ENCODE measurements at places on chromosomes 11 and 22.

DNA sequence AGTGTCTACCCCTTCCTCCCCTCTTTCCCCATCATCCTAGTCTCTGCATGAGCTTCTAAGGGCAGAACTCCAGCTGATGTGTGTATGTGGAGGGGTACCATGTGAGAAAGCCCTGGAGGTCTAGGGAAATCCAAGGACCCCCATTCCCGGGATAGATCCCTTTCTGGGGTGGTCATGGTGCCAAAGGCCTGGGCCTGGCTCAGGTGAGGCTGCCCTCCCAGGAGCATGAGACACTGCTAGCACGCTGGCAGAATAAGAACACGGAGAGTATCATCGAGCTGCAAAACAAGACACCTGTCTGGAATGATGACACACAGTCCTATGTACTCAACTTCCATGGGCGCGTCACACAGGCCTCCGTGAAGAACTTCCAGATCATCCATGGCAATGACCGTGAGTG lies 19.6 kb downstream of the TUB start:
- no peak for DNase-seq

DNA sequence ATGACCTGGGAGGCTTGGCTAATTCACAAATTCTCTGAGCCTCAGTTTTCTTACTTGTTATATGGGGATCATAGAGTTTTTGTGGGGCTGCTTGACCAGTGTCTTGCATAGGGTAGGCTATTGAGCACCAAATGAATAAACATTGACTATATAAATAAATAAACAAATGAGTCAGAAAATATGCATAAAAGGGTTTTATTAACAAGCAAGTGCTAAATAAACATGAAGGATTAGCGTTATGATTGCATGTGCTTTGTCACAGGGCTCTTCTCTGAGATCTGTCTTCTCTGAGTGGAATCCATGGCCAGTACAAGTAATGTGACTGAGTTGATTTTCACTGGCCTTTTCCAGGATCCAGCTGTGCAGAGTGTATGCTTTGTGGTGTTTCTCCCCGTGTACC lies at the start of gene OR4B1:
Gene OR4B1, plus strand, starts transcription at position 301 of the 400 bp plus-strand sequence. Its CDS starts 0 bp downstream, at position 301.
- no peak for DNase-seq

- no peak for DNase-seq
Observed at GRCh38 chr11:125941619-125942611, 3.9 kb upstream of the VSIG10L2 start.

DNA sequence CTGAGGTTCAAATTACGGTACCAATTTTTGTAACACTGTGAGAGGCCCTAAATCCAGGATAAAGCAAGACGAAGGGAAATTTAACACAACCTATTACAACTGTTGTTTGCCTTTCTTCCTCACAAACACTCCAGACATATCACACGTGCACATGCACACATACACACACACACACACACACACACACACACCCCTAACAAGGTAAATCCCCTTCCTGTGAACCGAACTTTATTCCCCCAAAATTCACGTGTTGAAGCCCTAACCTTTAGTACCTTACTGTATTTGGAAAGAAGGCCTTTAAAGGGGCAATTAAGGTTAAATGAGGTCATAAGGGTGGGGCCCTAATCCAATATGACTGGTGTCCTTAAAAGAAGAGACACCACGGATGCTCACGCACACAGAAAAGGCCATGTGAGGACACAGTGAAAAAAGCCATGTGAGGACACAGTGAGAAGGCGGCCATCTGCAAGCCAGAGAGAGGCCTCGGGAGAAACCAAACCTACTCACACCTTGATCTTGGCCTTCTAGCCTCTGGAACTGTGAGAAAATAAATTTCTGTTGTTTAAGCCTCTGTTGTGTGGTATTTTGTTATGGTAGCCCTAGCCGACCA lies 1.8 kb downstream of the SERGEF start:
- DNase-seq, result no peak

- peak; percentile 94 for DNase-seq
Observed at GRCh38 chr22:42581762-42582716, 28.3 kb downstream of the SERHL2 start.

DNA sequence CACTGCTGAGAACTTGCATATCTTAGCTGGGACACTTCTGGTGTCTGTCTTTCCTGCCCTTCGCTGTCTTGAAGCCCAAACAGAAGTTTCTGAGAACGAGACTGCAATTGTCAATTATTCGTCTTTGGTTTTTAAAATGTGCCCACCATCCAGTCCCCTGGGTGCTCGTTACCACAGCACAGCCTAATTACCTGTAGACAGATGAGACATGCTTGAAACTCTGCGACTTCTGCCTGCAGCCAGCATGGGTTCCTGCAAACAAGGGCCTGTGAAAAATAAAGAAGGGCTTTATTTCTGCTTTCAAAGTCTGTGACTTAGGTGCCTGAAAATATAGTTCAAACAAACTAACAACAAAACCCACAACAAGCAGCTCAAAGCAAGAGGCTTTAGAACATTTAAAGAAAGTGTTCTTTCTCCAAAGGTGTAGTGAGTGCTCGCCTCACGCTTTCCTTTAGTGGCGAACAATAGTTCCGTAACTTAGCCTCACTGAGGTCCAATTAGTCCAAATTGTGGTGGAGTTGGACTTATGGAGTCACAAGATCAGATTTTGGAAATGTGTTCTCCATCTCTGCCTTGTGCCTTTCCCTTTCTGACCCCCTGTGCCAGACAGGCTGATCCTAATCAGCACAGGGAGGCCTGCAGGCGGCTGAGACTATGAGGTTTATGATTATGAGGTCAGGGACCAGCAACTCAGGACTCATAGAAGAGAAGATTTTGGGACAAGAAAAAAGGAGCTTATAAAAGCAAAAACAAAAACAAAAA lies 20.4 kb upstream of the GRAMD1B start:
- no peak for DNase-seq

DNA sequence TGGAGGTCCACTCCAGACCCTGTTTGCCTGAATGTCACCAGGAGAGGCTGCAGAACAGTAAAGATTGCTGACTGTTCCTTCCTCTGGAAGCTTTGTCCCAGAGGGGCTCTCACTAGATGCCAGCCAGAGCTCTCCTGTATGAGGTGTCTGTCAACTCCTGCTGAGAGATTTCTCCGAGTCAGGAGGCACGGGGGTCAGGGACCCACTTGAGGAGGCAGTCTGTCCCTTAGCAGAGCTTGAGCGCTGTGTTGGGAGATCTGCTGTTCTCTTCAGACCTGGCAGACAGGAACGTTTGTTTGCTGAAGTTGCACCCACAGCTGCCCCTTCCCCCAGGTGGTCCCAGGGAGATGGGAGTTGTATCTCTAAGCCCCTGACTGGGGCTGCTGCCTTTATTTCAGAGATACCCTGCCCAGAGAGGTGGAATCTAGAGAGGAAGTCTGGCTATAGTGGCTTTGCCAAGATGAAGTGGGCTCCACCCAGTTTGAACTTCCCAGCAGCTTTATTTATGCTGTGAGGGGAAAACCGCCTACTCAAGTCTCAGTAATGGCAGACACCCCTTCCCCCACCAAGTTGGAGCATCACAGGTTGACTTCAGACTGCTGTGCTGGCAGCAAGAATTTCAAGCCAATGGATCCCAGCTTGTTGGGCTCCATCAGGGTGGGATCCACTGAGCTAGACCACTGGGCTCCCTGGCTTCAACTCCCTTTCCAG lies 99.4 kb downstream of the PDE3B start:
- peak; percentile 49 for DNase-seq

GRCh38 chr11:69243496-69244200 lies 50.3 kb upstream of the MYEOV start:
- no peak for DNase-seq

DNA sequence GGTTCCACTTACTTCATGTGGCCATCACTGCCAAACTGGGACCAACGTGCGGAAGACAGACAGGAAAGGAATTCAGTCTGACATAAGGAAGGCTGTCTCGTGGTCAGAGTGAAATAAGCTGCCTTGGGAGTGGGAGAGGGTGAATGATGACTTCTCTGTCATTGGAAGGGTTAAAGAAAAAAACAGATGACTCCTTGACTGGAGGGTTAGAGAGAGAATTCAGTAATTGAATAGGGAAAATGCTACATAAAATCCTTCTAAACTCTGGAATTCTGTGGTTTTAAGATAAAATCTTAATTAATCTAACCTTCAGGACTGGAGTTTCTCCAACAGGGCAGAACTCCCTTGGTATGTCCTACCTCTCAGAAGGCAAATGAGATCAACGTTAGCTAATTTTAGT lies 33.8 kb downstream of the RAB30 start:
- DNase-seq, result no peak

- DNase-seq, result peak; percentile 69
Observed at GRCh38 chr22:48825802-48826520, 1001.7 kb downstream of the BRD1 start.

DNA sequence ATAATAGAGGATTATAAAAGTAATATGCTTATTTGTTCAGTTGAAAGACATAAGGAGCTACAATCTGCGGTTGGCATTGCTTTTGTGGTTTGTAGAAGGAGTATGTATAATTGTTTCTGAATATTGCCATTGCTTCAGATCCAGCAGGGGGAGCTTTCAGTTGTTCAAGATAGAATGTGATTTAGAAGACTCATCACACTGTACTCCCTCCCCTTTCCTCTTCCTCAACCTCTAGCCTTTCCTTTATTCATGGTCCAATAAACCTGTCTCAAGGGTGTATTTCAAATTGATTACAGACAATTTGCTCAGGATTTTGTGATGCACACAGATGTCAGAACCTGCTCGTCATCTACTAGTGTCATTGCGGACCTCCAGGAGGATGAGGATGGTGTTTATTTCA lies 9.8 kb downstream of the PRMT3 start:
- no peak for DNase-seq

DNA sequence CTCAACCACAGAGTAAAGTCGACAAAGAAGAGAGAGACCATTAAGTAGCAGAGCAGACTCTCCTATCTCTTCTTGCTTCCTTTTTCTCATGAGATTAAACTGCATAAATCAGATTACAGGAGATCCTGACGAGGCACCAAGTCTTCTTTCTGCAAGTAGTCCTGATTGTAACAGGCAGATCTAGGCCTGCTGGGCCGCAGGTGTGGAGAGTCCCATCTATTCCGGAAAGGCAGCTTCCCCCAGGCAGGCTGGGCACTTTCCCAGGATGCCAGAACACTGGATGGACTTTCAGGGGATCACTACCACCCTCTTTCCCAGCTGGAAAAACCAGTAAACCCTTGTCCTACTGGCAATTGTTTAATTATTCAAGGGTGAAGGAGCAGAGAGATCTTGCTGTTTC lies 173.0 kb upstream of the CADM1 start:
- DNase-seq, result no peak

DNA sequence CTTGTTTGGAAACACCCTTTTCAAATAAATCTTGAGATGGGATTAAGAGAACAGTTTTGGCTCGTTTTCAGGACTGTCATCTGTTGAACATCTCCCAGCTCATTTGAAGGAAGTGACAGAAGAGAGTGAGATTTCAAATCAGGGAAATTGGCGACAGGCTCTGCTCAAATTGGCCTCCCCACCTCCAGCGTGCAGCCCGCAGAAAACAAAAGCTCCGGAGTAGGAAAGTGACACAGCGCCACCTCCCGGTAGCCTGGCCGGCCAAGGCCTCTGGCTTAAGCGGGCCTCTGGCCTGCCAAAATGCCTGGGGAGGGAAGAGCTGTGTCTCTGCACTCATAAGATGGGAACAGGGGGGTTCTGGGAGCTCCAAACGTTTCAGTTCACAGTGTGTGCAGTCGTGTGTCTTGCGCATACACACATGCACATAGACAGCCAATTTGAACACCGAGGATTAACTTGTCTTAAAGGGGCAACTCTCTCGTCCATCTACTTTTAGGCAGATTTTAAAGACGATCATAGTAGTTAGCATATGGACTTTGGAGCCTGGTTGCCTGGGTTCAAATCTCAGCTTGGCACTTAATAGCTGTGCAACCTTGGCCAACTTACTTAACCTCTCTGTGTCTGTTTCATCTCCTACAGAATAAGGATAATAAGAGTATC lies 132.7 kb upstream of the RCN1 start:
- DNase-seq, result peak; percentile 84

DNA sequence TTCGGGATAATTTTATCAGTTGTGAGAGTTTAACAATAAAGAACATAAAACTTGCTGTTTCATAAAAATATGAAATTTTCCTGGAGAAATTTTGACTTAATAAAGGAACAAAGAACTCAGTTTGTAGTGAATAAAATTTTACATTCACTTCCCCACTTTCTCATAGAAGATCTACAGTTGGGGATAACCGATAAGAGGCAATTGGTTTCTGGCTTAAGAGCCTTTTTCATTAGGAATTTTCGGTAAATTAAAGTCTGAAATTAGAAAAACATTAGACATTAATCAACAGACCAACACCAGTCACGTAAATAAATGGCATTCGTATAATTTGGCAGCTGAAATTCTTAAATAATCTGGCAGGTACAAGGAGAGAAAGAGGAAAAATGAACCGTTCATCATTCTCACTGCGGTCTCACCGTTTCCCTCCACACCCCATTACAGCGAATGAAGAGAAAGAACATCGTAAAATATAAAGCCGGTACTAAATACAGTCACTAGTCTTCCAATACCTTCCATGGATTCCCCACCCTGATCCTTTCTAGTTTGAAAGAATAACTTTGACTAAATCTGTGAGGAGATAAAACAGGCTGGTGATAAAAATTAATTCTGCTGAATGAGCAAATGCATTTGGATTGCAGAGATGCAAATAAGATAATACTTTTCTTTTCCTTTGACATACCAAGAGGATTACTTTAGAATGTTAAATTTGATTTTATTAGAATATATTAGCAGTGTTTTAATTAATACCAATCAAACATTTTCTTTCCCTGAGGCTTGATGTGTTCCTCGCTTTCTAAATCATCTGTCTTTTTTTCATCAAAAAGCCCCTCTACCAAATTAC lies 19.5 kb downstream of the BLID start:
- no peak for DNase-seq

GRCh38 chr11:112514011-112514740 lies 253.5 kb upstream of the PLET1 start:
- DNase-seq, result no peak

- DNase-seq, result no peak
Observed at GRCh38 chr11:69039501-69039900, 9.2 kb upstream of the TPCN2 start.

DNA sequence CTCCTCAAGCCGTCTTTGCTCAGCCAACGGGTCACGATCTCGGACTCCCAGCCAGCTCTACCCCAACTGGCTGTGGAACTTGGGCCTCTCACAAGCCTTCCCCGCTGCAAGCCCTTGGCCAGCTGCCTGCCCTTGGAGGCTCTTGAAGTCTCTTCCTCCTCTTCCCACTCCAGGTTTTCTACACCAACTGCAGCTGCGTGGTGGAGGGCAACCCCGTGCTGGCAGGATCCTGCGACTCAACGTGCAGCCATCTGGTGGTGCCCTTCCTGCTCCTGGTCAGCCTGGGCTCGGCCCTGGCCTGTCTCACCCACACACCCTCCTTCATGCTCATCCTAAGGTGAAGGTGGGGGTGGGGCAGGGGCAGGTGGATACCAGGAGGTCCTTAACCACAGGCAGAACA lies 40.5 kb upstream of the TPBGL start:
- peak; percentile 82 for DNase-seq

All from posterior vena cava (tissue), 2 donors.